ENCODE measurements at places on chromosomes 6 and 20. TPM values are rescaled to one million over a fixed set of nuclear protein-coding genes. Genes with fewer than 3 reads are reported as not detected.

GRCh38 chr20:58433029-58433647 lies 44.1 kb downstream of the VAPB start:
- DNase-seq, result no peak

DNA sequence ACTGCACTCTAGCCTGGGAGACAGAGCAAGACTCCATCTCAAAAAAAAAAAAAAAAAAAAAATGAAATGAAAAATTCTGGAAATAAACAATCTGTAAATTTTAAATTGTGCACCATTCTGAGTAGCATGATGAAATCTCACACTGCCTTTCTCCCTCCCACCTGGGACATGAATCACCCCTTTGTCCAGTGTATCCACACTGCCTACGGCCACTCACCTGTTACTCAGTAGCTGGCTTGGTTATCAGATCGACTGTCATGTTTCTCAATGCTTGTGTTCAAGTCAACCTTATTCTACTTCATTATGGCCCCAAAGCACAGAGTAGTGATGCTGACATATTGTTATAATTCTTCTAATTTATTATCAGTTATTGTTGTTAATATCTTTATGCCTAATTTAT lies 58.7 kb upstream of the MTHFD1L start:
- no peak for DNase-seq

GRCh38 chr6:117233145-117233544 lies 32.2 kb upstream of the VGLL2 start:
- DNase-seq, result no peak

- DNase-seq, result no peak
These were observed 132.8 kb upstream of the BEND3 start for GRCh38 chr6:107248147-107248546.

- DNase-seq, result peak; percentile 40
These were observed 716 bp downstream of the SHPRH start for GRCh38 chr6:145963216-145964068.

DNA sequence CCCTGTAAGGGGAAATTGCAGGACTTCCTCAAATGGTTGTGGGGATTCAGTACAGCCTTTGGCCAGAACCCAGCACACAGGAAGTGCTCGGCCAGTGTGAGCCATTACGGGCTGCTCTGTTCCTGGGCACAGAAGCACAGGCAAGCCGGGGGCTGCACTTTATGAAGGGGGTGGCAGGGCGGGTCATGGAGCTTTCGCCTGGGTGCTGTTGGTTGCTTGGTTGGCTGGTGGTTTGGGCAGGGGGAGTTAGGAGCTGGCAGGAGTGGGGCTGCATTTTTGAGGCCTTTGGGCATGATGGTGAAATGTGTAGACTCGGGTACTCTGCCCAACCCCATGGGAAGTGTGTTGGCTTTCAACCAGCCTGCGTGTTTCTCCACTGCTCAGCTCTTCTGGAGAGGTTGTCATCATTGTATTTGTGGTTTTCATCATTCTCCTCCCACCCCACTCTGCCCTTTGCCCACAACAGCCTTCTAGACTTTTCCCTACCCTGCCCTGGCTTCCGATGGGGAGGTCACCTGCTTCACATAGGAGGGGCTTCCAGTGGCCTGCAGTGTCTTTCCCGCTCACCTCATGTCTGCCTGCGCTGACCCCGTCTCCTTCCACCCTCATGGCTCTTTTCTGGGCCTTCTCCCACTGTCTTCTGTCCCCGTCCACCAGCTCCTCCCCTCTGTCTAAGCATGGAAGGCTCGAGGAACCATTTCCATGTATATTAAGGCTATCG lies 16.1 kb upstream of the RBM38 start:
- no peak for DNase-seq

Gene RIPOR2
- polyA plus RNA-seq, result 7.3 TPM

Gene C6orf15
- polyA plus RNA-seq, result not detected

Gene PFDN6
- polyA plus RNA-seq, result 78.2 TPM

Gene LAMA2
- 25.7 TPM for polyA plus RNA-seq
